Stimulated activated CD4-positive, alpha-beta T cell treated with anti-CD3 and anti-CD28 coated beads, Interleukin-2, amount 100 ng/mL, for 24 hours (primary cell): ENCODE measurements at places on chromosomes 12 and 14.

GRCh38 chr12:27104546-27104945 lies 22.2 kb upstream of the C12orf71 start:
- DNase-seq, result no peak

- no peak for DNase-seq
Observed at GRCh38 chr12:74539765-74540526, 2.3 kb downstream of the ATXN7L3B start.

- no peak for DNase-seq
Observed at GRCh38 chr14:61360796-61361525, 39.6 kb downstream of the PRKCH start.

DNA sequence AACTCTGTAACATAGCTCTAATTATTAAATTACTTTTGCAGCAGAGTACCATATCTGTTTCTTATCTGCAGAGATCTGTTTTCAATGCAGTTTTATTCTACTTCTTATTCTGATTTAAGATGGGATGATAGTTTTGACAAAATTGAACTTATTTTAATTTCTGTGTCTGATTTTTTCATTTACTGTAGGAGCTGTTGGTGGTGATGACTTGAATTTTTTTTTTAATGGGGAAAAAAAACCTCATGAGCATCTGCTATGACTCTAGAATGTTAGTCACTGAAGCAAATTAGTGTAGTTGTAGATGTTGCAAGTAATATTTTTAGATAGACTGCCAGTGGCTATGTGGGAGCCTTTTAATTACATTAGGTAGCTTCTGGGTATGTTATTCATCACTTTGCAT lies 23.4 kb downstream of the DNM1L start:
- no peak for DNase-seq

GRCh38 chr12:55771736-55772135 lies 28.8 kb downstream of the GDF11 start:
- no peak for DNase-seq

DNA sequence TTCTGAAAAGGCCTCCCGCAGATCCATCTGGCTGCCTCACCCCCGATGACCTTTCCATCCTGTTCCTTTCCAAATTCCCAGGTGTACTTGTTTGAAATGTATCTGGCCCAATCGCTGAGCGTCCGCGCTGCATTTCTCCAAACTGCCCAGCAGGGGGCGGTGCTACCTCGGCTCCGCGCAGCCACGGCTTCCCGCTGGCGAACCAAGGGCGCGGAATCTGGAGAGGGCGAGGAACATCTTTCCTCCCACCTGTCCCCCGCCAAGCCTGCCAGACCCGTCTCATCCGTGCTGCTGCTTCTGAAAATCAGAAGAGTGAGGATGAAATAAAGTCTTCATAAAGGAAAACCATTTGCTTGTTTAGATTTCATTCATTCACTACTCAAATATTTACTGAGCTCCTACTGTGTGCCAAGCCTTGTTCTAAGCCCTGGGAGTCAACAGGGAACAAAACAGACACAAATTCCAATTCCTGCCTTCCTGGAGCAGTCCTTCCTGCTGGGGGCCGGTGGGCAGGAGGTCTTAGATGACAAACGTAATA lies 16.8 kb upstream of the MYL2 start:
- DNase-seq, result peak; percentile 71

DNA sequence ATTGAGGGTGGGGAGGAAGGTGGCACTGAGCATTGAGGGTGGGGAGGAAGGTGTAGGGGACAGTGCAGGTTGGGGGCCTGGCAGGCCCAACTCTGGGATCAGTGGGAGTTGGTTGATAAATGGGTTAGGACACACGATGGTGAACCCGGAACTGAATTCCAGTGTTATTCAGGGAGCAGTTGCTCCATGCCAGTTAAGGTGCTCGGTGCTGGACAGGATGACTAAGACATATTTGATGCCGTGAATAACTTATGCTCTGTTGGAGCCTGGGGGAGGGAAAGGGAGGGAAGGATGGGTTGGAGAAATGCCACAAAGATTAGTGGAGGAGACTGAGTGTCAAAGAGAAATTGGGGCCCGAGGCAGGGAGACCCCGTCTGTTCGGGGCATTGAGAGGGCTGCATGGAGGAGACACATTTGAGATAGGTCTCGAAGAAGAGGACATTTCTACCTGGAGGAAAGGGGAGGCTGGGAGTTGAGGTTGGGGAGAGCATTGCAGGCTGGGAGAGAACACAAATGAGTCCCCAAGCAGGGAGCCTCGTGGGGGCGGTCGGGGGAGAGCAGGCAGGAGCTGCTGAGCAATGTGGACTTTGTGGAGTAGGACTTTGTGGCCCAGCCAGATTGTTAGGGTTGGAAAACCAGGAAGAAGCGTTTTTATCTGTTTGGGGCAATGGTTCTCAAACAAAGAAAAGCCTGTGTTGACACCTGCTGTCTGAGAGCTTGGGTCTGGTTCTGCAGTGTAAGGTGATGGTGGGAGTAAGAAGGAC lies 65.3 kb downstream of the IQSEC3 start:
- no peak for DNase-seq
